NCI-H2081 treated with DMSO at 0.1 percent for 48 hours (cell line): ENCODE measurements at places on chromosomes 11 and 22.

GRCh38 chr11:121773076-121773475 lies 320.3 kb upstream of the SORL1-AS1 start:
- DNase-seq = peak; percentile 60

- DNase-seq = no peak
Measured at GRCh38 chr11:9664276-9665171, 647 bp downstream of the SWAP70 start.

DNA sequence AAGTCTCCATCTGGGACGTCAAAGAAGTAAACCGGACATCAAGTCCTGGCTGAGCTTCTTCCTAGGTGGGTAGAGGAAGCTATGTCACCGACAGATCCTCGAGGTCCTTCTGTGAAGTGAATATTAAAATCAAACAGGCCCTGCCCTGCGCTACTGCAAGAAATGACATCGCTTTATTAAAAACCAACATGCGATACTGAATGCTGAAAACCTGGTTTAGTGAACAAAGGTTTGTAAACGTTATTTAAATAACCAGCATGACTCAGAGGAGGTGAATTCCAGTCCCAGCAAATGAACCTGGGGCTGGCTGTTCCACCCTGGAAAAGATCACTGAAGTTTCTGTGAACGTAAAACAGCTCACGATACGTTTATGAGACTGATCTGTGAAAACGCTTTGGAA lies 645 bp downstream of the RTCB start:
- no peak for DNase-seq

DNA sequence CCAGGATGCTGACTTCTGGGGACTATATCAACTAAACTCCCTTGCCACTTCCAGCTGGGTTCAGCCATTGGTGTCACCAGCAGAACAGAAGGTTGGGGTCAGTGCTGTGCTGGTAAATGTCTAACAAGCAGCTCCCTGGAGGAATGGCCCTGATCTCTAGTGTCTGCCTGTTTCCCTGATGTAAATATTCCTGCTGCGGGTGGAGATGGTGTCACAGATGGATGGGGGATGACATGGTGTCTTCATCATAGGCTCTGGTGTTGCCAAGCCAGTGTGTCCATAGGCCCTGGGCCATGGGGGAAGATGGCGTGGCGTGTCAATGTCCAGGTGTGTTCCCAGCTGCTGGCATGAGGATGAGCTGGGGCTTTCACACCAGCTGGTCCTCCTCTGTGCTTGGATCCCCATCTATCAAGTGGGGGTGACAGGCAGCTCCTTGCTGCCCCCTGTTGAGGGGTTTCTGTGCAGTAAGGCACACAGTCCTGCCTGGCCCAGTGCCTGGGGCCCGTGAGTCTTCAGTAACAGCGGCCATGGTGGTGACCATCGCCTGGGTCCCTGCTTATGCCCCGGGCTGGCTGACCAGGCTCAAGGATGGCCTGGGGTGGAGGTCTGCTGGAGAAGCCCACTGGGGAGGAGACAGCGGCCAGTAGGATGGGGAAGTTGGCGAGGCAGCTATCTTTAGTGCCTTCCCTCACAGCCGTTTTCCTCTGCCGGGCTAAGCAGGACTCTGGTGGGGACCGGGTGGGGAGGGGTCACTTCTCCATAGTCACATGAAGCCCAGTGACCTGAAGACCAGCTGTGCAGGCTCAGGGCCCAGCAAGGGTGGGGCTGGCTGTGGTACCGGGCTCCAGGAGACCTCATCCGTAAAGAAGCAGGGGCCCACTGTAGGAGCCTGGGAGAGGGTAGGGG lies 12.7 kb downstream of the RPL3 start:
- no peak for DNase-seq

GRCh38 chr11:8330404-8330803 lies 66.7 kb upstream of the LMO1 start:
- DNase-seq = no peak

DNA sequence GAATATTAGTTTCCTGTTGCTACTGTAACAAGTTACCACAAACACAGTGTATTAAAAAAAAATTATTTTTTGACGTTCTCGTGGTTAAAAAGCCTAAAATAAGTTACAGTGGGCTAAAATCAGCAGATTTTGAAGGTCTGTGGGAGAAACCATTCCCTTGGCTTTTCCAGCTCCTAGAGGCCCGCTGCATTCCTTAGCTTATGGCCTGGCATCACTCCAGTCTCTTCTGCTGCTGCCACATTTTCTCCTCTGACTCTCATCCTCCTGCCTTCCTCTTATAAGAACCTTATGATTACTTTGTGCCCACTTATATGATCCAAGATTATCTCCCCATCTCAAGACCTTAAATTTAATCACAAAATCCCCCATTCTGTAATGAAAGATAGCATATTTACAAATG lies 392.7 kb downstream of the GUCY1A2 start:
- no peak for DNase-seq

GRCh38 chr22:45402466-45402985 lies 10.9 kb downstream of the SMC1B start:
- DNase-seq = no peak

- DNase-seq = no peak
Measured at GRCh38 chr22:48918585-48919186, 909.0 kb downstream of the BRD1 start.

DNA sequence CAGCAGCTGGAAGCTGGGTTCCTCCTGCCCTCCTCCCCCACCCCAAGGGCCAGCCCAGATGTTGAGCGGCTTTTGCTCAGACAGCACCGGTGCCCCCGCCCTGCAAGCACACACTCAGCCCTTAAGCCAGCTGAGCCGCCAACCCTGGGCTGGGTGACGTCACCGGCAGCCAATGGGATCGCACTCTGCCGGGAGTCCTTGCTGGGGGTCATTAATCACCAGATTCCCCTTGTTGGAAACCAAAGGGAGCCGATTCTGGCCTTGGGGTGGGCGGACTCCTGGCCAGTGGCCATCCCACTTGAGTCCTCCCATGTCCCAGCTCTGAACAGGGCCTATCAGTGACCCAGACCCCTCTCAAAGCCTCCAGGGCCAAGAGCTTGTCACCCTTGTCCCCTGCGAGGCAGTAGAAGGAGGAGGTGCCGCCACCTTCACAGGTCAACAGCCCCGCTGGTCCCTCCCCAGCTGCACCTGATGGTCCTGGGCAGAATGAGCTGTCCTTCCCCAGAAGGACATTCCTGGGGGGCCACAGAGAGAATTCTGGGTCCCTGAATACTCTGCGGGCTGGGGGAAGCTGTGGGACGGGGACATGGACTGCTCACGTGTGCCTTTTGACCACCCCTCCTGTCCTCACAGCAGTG lies 7.4 kb downstream of the DUSP8 start:
- DNase-seq = no peak

- peak; percentile 24 for DNase-seq
Measured at GRCh38 chr11:73143126-73143838, 1.2 kb upstream of the FCHSD2 start.

GRCh38 chr22:23207729-23208393 lies 27.6 kb downstream of the BCR start:
- no peak for DNase-seq

GRCh38 chr11:128757886-128758612 lies 64.2 kb downstream of the FLI1 start:
- no peak for DNase-seq

DNA sequence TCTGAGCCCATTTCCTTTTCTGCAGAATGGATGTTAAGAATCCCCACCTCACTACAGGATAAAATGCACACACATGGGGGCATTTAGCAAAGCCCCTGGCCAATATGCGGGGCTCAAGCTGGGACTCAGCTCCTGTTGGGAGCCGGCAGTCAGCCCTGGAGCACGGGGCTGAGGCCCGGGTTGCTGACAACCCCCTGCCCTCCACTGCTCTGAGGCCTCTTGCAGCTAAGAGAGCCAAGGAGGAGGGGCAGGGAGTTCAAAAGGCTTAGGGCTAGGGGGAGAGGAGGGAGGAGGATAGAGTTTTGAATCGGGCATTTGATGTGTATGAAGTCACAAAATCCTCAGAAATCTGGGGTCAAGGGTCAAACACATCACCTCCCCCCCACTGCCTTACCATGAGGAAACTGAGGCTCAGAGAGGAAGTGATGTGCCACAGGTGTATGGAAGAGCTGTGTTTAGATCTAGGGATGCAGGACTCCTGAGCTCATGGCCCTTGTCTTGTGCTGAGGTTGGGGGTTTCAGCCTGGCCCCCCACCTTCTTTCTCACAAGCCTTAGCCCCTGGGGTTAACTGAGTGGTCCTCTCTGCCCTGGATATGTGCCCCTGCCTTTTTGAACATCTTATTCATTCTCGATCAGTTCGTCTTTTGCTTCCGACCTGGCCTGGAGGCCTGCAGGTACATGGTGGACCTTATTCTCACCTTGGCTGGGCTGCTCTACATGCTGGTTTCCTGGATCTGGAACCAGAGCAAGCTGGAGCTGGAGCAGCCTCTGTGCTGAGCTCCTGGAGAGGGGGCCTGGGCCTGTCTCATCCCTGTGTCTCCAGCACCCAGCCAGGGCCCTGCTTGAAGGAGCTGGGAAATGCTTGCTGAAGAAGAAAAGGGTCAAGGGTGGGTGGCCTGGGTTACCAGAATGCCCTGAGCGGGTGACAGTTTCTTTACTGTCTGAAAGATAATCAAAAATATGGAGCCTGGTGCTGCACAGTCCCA lies 80.3 kb downstream of the LRRC32 start:
- no peak for DNase-seq

- no peak for DNase-seq
Measured at GRCh38 chr11:4699697-4700435, 2.2 kb upstream of the OR51E2 start.

DNA sequence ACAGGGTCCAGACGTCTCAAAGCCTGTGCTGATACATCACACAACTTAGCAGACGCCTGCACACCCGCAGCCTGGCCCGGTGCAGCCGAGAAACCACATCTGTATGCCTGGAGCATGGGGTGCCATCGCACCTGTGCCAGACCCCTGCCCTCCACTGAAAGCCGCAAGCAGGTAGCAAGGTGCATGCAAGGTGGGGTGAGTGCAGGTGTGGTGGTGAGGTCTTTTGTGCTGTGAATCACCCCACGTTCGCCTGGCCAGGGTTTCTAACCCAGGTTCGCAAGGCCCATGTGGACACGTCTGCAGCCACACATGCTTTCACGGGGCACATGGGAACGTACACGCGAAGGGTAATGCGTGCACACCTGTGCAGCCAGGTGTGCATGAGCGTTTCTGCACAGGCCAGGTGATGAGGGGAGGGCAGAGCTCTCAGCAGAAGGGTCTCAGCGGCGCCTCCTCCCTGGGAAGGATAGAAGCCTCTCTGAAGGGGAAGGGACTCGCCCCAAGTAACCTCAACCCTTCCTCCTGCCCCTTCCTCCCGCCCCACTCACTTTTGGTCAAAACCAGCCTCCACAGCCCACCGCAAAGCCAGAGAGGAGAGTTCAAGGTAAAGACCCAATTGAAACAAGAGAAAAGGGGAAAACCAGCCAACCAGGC lies 19.5 kb downstream of the CBX7 start:
- no peak for DNase-seq

GRCh38 chr22:37164505-37164887 lies 14.8 kb upstream of the IL2RB start:
- no peak for DNase-seq

- DNase-seq = no peak
Measured at GRCh38 chr11:78438298-78438975, 20.8 kb upstream of the GAB2 start.

DNA sequence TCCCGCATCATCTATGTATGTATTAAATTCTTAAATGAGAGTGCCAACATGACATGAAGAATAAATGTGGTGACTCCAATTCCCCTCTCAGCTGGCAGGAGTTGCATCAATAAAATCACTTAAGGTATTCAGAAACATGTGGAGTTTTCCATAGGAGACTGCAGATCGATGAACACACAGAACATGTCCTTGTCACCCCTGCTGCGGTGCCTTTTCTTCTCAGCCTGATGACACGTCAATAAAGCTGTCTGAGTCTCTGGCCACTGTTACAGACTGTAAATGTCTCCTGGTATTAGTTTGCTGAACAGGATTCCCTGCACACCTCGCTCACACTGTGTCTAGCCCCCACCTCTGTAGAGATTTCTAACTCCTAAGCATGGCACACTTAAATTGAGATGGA lies 460.5 kb downstream of the LRRC4C start:
- no peak for DNase-seq

- DNase-seq = no peak
Measured at GRCh38 chr11:63847363-63847762, 8.5 kb downstream of the MARK2 start.

- DNase-seq = no peak
Measured at GRCh38 chr11:19715373-19715772, 2.7 kb downstream of the NAV2 start.

DNA sequence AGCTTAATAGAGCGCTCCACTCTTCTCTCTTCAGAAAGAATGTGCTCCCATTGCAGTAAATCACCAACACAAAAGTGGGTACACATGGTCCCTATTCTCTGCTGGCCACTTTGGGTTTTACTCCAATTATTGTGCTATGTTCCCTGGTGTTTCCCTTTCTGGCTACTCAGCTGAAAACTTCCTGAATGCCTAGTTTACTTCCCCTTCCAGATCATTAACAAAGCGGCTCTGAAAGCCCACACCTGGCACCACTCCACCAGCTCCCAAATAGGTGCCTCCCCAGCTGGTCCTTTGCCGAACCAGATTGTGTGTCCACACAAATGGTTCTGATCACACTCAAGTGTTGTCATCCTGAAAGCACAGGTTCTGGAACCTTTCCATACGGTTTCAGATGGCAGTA lies 443.7 kb downstream of the NTM start:
- peak; percentile 2 for DNase-seq
